ENCODE measurements at places on chromosomes 6 and 20.

GRCh38 chr20:23092384-23092756 is 6.2 kb upstream of the CD93 start:
- DNase-seq: peak; percentile 36

DNA sequence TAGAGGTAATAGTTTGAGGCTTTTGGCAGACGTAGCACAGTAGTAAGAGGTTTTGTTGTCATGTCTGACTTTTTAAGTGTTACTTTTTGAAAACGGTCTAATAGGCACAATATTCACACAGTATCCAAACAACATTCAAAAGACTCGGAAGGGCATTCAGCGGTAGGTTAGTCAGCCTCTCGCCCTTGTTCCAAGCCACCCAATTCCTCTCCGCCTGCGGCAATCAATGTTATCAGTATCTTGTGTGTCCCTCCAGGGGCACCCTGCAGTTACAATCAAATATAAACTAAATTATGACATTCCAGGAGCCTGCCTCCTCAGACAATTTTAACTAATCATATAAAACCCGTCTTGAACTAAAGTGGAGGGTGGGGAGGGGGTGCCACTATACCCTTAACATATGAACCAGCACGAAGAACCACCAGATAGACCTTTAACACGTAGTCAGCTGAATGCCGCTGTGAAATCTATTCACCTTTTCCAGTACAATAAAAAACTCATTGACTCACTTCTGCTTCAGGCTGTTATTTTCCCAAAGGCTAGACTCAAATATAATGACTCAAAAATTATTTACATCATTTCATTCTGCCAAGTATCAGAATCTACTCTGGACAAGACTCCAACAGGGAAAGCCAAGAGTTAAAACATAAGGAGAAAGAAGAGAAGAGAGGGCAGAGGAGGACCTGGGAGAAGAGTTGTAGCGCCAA is 1.6 kb downstream of the TENT5A start:
- DNase-seq: peak; percentile 25

DNA sequence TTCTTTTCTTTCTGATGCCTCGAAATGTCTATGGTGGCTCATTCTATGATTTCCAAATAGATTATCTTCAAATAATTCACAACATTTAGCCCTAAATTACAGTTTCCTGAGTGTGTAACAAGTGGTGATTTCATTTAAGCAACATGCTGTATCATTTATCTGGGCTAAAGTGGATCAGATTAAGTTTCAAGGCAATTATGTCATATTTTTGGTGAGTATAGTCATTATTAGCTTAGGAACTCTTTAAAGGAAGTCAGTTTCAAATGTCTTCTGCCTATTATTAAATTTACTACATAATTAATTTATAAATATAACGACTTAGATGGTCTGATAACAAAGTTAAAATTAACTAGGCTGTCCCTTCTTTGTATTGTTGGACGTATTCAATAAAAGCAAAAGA is 847.9 kb upstream of the FLRT3 start:
- no peak for DNase-seq

DNA sequence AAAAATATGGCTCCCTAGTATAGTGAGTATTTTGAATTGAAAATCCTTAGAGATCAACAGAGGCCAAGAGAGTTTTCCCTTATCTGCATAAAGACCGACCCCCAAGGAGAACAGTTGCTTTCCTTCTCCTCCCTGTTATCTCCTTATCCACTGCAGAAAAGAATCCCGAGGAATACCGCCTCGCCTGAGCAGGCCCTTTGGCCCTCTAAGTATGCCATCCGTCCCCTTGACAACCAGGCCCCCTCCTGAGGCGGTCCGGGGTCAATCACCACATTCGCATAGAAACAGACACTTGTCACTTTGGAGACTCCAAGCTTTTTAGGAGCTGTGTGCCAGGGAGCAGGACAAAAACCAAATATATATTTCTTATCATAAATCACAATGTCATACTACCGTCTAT is 15.9 kb upstream of the GGTLC1 start:
- no peak for DNase-seq

DNA sequence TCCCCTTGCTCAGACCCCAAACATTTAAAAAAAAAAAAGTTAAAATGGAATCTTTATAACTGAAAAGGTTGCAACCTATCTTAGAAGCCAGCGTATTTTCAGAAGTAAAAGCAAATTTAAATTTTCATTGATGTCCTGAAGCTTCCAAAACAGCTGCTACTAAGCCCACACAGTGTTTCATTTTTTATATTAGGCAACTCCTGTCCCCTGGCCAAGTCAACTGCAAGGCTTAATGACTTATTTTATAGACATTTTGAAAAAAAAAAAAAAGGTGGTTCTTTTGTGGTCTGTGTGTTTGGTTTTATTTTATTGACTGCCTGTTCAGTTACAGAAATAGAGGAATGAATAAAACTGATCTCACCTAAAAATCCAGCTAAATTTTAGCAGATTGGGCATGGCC is 13.0 kb downstream of the CFAP61 start:
- DNase-seq: no peak

- no peak for DNase-seq
Observed at GRCh38 chr6:114648847-114649246, 306.0 kb upstream of the HS3ST5 start.

- DNase-seq: no peak
Observed at GRCh38 chr20:53598140-53599043, 4.8 kb upstream of the ZNF217 start.

All from cardiac fibroblast (primary cell).